ENCODE measurements at places on chromosomes 1 and 21.

- DNase-seq: no peak
Observed at GRCh38 chr1:200438911-200439310, 29.1 kb upstream of the ZNF281 start.

GRCh38 chr1:247324923-247325322 is 6.7 kb downstream of the ZNF496 start:
- DNase-seq: no peak

- no peak for DNase-seq
Observed at GRCh38 chr1:7588457-7588827, 182.7 kb upstream of the VAMP3 start.

GRCh38 chr1:48556186-48556850 is 84.3 kb upstream of the SPATA6 start:
- peak; percentile 19 for DNase-seq

- DNase-seq: no peak
Observed at GRCh38 chr1:201630582-201630981, 91.7 kb downstream of the NAV1 start.

- DNase-seq: no peak
Observed at GRCh38 chr1:10939654-10940450, 72.6 kb upstream of the TARDBP start.

DNA sequence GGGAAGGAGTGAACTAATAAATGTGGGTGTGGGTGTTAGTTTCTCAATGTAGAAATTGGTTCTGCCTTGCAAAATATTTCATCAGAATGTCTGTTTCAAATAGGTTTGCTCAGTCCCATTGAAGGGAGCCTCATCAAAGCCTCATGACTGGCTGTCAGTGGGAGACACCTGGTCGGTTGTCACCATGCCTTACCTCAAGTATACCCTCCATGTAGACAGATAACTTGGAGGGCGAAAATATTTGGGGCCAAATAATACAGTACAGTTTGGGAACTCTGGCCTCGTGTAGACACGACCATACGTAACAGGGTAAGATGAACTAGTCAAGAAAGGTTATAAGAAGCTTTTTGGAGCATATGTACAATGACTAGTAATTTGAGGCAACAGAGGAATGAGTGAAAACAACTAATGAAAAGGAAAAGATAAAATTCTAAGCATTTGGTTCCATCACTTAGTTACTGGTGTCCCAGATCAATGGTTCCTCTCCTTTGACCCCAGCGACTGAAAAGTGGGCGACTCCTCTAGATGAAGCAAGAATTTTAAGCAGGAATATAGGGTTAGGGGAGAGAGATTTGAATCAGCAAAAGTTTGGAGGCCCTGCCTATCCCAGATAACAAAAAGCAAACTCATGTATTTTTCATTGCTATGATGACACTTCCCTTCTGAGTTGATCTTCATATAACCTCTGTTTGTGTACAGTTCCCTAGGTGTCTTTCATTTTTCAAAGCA is 163.9 kb downstream of the LRRC40 start:
- no peak for DNase-seq

DNA sequence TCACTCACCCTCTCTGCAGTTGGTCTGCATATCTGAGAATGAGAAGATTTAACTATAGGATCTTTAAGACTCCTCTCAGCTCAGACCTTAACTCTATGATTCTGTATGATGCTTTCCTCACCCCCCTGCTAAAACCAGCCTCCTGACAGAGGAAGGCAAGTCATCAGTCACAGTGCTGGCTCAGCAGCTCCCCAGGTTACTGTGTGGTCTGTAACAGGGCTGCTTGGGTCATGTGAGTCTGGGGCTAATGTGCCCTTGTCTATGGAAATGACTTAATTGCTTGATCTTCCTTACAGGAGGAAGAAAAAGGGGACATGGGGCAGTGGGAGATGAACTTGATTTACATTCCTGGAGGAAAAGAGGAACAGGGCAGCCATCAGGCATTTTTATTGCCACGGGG is 625.6 kb downstream of the PTPRU start:
- DNase-seq: no peak

GRCh38 chr1:177902266-177902665 is 67.6 kb downstream of the SEC16B start:
- no peak for DNase-seq

GRCh38 chr1:214698559-214698958 is 95.6 kb downstream of the CENPF start:
- no peak for DNase-seq

DNA sequence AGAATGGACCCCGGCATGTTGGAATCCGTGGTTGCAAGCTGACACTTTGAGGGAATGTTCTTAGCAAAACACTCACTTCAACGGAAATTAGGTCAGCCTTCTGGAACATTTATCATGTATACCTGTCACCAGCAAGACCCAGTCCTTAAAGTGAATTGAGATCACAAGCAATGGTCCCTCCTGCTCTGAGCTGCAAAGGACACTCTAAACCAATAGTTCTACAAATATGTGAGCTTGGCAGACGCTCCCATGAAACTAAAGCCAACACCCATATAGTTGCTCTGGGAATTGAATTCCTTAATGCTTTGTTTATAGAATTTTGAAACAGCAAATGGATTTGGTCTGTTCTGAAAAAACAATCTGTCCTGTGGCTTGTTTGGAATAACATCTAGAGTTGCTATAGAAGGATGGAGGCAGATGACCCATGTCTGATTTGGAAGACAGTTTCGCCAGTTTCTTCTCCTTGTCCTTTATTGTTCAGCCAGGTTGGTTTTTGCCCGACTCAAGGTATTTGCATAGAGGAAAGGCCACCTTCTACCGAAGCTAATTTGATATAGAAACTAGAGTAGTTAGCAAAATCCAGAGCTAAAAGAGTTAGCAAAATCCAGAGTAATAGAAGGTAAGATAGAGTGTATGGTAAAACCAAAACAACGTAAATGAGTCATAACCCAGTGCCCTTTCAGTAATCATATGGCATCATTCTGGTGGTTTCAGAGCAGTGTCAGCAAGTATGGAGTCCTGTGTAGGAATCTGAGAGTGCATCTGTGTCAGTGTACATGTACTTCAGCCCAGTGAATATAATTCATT is 236.2 kb downstream of the NFIA start:
- DNase-seq: peak; percentile 88

DNA sequence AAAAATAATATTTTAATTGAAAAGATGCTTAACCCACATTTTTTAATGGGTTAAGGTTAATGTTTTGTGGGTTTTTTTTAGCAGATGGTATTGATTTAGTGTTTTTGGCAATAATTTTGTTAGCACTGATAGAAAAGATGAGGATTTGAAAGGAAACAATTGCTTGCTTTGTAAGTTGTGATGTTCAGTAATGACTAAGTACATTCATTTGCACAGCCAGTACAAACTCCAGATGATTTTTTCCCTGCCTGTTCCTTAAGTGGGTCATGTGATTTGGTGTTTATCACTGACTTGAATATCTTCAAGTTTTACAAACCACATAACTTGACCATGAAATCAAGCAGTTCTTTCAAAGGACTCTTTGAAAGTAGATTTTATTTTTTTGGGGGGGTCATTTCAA is 15.0 kb downstream of the DISP1 start:
- DNase-seq: no peak

DNA sequence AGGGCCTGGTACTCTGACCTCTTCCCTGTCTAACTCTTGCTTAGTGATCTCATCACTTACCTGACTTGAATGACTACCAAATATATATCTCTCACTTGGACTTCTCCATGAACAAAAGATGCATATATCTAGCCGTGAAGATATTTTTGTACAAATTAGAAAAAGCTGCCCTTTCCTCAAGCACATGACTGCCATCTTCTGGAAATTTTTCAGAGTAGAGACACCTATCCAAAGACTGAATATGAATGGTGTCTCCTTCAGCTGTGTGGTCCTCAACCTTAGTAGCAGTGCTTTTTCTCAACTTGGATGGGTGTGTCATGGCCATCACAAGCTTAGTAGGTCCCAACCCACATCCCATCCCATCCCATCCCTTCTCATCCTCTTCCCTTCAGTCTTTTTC is 142.3 kb downstream of the DNM3 start:
- DNase-seq: peak; percentile 54

DNA sequence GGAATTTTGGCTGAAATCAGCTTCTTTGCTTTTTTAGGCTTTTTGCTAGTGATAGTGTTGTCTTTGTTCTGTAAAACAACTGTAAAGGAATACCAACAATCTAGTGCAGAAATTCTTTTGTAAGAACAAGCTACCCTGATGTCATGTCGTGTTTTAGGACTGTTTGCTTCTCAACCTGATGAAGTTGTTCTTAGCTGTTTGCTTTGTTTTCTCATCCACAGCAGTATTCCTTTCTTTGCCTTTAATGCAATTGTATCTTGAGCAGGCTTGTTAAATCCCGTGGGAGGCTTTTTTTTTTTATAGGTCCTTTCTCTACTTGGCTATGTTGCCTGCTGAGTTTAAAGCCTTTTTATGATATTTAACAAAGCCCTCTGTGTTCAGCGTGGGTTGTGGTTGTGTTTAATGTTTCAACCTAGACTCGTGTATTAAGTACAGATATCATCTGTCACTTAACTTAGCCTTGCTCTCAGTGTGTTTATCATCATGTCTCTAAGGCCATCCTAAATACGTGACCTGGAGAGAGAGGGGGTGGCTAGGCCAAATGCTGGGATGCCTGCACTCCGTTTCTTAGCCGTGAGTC is 31.6 kb downstream of the ADARB1 start:
- DNase-seq: no peak

DNA sequence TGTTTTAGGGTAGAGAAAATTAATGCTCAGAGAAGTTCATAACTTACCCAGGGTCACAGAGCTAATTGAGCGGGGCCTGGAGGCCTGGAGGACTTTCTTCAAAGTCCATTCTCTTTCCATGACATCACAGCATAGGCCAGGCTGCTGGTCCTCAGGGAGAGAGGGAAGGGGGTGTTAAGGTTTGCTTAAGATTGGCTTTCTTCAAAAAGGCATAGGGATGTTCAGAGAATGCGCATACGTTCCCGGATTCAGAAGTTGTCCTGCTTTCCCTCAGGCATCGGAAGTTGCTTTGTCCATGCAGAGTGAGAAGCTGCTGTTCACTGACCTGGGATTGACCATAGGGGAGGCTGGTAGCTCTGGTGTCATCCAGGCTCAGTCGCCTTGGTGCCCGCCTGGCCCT is 25.0 kb downstream of the RASSF5 start:
- DNase-seq: no peak

DNA sequence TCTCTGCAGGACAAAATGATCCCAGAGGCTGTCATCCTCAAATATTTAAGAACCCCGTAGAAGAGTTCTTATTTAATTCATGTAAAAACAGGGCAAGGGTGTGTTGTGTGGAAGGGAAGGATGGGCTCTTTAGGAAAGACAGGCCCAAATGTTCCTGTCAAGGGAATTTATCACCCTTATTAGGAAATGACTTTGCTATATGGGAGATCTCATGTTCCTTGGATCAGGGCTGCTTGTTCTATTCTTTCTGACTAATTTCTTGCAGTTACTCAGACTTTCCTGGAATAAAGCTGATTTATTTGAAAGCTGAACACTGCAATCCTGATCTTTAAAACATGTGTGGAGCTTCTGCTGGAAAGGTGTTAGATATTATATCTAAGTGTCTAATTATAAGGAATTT is 72.8 kb downstream of the SELENOF start:
- DNase-seq: no peak

DNA sequence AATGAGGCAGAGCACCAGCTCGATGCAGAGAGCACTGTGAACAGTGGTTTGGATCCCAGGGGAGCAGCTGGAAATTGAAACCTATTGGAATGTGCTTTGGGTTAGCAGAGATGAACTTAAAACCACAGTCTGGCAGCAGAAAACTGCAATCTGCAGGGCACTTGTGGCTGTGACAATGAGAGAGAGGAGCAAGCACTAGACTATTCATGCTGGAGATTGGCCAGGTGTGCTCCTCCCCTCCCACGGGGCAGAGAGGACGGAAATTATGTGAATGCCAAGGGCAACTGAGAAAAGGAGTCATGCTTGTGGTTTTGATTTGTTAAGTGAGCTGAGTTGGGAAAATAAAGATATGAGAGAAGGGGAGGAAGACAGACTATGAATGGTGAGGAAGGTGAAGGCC is 38.1 kb downstream of the HSD3B2 start:
- DNase-seq: peak; percentile 84

DNA sequence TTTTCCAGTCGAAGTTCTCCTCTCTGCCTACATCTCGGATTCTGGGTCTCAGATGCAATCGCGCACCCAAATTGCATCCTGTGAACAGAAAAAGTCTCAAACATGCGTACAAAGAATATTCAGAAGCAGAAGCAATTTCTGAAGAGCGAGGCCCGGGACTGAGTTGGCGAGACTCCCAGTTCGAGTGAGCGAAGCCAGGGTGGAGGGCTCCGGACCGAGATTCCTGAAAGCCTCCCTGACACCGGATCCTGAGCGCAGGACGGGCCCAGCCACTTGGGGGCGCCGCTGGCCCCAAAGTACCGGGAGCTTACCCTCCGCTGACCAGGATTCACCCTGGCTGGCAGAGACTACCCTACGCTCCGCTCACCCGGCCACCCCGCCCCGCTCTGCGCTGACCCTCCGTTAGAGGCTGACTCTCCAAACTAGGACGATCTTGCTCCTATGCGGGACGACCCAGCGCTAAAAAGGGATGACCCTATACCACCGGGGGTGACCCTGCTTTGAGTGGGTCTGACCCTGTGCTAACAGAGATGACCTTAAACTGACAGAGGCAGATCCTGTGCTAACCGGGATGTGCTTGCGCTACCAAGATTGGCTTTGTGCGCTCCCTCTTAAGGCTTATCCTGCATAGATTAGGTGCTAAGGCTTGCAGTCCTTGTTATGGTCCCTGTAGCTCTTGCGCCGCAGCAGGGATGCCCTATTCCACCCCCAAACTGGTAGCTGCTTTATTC is 12.1 kb downstream of the FOXD2 start:
- DNase-seq: peak; percentile 24

- DNase-seq: no peak
Observed at GRCh38 chr1:246482805-246483568, 24.1 kb downstream of the SMYD3 start.

GRCh38 chr21:42839271-42840231 is 39.8 kb downstream of the WDR4 start:
- DNase-seq: no peak

Data from epithelial cell of esophagus (primary cell).